ENCODE measurements at places on chromosomes 5 and 9. TPM values are rescaled to one million over a fixed set of nuclear protein-coding genes. Genes with fewer than 3 reads are reported as not detected.

- no peak overlapping the region for H3K4me3 ChIP-seq
- H3K36me3 ChIP-seq, result no peaks in the 10 kb centered on the region
- no peak for DNase-seq
- no peak overlapping the region for H3K27ac ChIP-seq
- no peaks in the 10 kb centered on the region for H3K27me3 ChIP-seq
Measured at GRCh38 chr9:76433406-76433805, 25.6 kb upstream of the GCNT1 start.

DNA sequence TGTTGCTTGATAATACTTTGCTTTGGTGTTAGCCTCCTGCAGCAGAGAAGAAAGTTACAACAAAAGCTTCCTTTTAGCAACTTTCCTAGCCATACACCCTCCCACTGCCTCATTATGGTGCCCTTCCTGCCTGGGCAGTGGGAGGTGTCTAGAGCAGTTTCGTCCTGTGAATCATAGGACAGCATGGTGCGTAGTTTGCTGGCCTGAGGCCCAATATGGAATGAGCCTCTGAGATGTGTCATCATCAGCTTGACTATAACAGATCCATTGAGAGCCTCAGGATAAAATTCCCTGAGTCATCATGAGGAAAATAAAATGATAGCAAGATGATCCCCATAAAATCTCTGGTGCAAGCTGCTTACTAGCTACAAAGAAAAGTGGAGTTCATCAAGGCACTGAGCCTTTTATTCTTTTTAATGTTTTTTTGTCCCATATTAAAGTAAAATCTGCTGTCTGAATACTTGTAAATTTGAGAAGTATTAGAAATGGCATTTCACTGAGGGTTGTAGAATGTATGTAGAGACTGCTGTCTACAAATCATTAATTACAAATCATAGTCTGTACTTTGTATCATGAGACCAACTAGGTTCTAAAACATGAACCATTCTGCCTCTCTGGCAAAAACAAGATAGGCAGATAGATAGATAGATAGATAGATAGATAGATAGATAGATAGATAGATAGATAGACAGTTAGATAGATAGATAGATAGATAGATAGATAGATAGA, 303.0 kb upstream of the PDE4D start:
- H3K27ac ChIP-seq, result peak overlapping the region; percentile 30
- H3K27me3 ChIP-seq, result no peaks in the 10 kb centered on the region

- peak overlapping the region; percentile 65 for H3K4me3 ChIP-seq
- peaks cover 3% of the 10 kb centered on the region for H3K4me1 ChIP-seq
- H3K27ac ChIP-seq, result no peak overlapping the region
- H3K36me3 ChIP-seq, result peaks cover 2% of the 10 kb centered on the region
- no peak for DNase-seq
Measured at GRCh38 chr9:131554843-131555351, 9.6 kb downstream of the PRRT1B start.

The HTR4 gene
- total RNA-seq, result not detected

- H3K36me3 ChIP-seq, result no peaks in the 10 kb centered on the region
- peaks cover 5% of the 10 kb centered on the region for H3K27me3 ChIP-seq
- H3K4me1 ChIP-seq, result no peaks in the 10 kb centered on the region
- H3K4me3 ChIP-seq, result no peak overlapping the region
- DNase-seq, result no peak
Measured at GRCh38 chr9:21210311-21210710, 3.4 kb upstream of the IFNA10 start.

GRCh38 chr5:130222573-130222972, 318.3 kb downstream of the CHSY3 start:
- DNase-seq, result no peak
- H3K27ac ChIP-seq, result no peak overlapping the region
- peaks cover 10% of the 10 kb centered on the region for H3K36me3 ChIP-seq
- H3K27me3 ChIP-seq, result no peaks in the 10 kb centered on the region
- H3K4me3 ChIP-seq, result no peak overlapping the region

DNA sequence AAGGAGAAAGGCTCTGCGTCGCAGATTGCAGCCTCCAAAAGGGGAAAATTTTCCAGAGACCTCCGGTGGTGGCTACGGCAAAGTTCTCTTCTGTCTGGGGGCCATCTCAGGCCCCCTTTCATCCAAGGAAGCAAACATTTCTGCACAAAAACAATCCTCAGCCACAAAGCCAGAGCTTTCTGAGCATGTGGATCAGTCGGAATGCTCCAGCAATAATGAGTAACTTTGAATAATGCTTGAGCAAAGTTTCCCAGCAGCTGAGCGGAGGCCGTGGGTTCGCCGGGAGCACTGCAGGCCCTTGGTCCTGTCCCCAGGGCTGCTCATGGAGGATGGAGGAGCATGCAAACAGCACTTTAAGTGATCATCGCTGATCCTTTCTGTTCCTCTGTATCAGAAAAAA, 60.2 kb upstream of the UNC5A start:
- no peak overlapping the region for H3K27ac ChIP-seq
- H3K36me3 ChIP-seq, result no peaks in the 10 kb centered on the region

- no peak overlapping the region for H3K4me3 ChIP-seq
- H3K27ac ChIP-seq, result no peak overlapping the region
- H3K27me3 ChIP-seq, result no peaks in the 10 kb centered on the region
- H3K4me1 ChIP-seq, result no peaks in the 10 kb centered on the region
Measured at GRCh38 chr9:4382722-4383317, 83.0 kb upstream of the GLIS3 start.

GRCh38 chr9:3824581-3824980, 298.8 kb upstream of the RFX3 start:
- H3K36me3 ChIP-seq, result no peaks in the 10 kb centered on the region
- DNase-seq, result no peak
- H3K4me1 ChIP-seq, result peaks cover 26% of the 10 kb centered on the region
- no peak overlapping the region for H3K27ac ChIP-seq
- H3K27me3 ChIP-seq, result no peaks in the 10 kb centered on the region

DNA sequence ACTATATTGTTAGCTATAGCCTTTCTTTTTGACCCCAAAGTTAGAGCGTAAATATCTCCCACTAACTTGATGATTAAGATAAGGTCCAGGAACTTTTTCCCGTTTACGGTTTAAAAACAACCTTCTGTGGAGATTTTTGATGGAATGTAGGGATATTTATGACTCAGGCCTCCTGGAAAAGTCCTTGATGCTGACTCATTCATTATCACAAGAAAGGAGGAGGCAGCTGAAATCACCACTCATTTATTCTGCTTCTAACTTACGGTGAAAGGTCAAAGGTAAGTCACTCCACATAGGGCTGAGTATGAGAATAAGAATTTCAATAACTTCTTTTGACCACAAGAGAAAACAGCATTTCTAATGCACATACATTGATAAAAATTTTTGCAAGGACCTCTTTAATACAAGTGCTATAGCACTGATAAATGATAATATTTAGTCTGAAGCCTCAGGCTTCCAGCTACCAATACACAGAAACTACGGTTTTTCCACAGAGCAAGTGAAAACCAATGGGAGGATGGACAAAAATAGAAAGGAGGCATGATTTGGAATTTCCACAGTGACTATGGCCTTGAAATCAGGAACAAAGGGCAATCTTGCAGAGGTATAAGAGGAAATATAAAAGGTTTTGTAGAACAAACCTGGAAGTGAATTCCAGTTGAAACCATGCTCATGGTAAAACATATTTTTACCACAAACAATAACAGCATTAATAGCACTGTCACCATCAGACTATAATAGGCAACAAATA, 146.5 kb downstream of the PPP2R2B start:
- no peak overlapping the region for H3K27ac ChIP-seq
- H3K4me1 ChIP-seq, result peaks cover 18% of the 10 kb centered on the region
- H3K4me3 ChIP-seq, result no peak overlapping the region
- H3K36me3 ChIP-seq, result peaks cover 39% of the 10 kb centered on the region

DNA sequence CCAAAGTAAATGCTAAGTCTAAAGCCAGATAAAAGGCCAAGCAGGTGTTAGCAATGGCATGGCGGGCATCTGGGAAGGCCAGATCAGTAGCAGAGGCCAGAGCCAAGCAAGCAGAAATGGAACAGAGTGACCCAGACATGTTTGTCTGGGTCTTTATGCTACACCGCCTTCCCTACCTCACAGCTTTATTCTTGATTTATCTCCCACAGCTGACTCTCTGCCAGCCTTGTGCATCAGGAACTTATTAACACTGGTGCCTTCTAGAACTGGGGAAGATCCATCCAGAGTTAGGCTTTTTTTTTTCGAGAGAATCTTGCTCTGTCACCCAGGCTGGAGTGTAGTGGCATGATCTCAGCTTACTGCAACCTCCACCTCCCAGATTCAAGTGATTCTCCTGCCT, 112.5 kb upstream of the SLC44A1 start:
- H3K4me3 ChIP-seq, result no peak overlapping the region
- DNase-seq, result no peak
- H3K4me1 ChIP-seq, result peaks cover 15% of the 10 kb centered on the region

DNA sequence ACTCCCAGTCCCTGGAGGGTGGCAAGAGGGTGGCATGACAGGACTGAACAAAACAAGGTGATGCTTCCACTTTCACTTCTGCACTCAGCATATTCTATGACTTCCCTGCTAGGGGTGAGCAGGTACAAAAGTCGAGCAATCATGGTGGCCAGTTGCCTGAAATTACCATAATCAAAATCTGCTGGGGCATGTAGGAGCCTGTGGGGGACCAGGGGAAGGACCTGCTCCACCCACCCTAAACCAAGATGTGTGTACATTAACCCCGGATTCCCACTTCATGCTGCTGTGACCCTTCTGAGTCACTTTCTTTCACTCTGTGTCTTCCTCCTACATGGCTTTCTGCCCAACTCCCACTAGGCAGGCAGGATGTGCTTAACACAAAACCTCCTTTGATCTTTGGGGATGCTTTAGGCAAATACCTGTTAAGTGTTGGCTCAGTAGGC, 73.3 kb upstream of the PHF24 start:
- H3K27me3 ChIP-seq, result peaks cover 25% of the 10 kb centered on the region
- no peak for DNase-seq
- no peaks in the 10 kb centered on the region for H3K4me1 ChIP-seq
- no peaks in the 10 kb centered on the region for H3K36me3 ChIP-seq
- H3K4me3 ChIP-seq, result no peak overlapping the region

The IGFBPL1 gene
- 36.7 TPM for total RNA-seq

DNA sequence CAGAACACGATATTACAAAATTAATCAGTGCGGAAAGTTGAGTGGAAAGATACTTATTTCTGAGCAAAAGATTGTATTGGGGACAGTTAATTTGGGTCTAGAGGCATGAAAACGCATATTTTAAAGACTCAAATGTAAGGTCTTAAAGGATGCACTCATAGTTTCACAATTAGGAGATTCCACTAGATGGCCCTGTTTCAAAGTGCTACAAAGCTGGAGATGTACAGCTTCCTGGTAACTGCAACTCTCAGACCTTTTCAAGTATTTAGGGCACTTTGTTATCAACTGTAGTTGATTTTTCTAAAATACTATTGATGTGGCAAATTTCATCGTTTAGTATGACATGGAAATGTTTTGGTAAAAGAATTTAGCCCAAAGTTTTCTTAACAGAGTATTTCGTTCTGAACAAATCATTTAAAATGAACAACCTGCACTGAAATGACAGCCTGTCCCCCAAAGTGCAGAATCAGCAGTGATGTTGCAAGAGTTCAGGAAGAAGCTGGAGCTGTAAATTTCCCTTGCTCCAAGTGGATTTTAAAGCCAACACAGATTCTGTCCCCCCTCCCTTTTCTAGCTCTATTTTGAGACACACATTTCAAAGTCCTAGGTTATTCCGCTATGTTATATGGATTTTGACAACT, 16.2 kb upstream of the NDUFB6 start:
- H3K27ac ChIP-seq, result no peak overlapping the region
- H3K36me3 ChIP-seq, result no peaks in the 10 kb centered on the region
- no peak overlapping the region for H3K4me3 ChIP-seq
- peaks cover 4% of the 10 kb centered on the region for H3K27me3 ChIP-seq
- H3K4me1 ChIP-seq, result no peaks in the 10 kb centered on the region

- DNase-seq, result no peak
- no peaks in the 10 kb centered on the region for H3K4me1 ChIP-seq
- H3K27ac ChIP-seq, result no peak overlapping the region
- peaks cover 17% of the 10 kb centered on the region for H3K36me3 ChIP-seq
- no peaks in the 10 kb centered on the region for H3K27me3 ChIP-seq
- H3K4me3 ChIP-seq, result no peak overlapping the region
Measured at GRCh38 chr9:113919871-113920270, 43.8 kb downstream of the ZNF618 start.

DNA sequence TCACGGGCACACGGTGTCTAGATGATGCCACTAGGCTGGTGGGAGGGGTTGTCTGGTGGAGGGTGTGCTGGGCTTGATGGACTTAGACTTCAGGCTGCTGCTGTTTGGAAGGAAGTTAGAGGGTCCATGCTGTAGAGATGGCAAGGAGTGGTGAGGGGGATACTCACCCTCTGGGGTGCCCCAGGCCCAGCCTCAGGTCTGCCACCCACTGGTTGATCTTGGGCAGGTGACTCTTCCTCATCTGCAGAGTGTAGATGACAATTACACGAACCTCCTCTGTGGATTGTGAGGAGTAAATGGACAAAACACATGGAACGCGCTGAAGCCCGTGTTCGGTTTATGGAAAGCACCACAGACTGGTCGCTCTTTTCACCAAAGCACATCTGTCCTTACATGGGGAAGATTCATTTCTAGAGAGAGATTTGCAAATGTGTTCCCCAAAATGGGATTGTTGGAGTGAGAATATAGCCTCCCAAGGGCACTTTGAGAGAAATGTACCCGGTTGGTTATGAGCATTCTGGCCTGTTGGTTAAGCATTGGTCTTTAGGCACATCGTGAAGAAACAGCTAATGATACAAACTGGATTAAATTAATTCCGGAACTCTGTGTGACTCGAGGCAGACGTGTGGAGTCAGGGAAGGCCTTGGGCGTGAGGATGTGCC, 58.2 kb downstream of the ZNF618 start:
- no peak overlapping the region for H3K27ac ChIP-seq
- peaks cover 7% of the 10 kb centered on the region for H3K4me1 ChIP-seq
- H3K36me3 ChIP-seq, result no peaks in the 10 kb centered on the region
- H3K4me3 ChIP-seq, result no peak overlapping the region
- no peaks in the 10 kb centered on the region for H3K27me3 ChIP-seq

The EDIL3 gene
- total RNA-seq, result 48.3 TPM

DNA sequence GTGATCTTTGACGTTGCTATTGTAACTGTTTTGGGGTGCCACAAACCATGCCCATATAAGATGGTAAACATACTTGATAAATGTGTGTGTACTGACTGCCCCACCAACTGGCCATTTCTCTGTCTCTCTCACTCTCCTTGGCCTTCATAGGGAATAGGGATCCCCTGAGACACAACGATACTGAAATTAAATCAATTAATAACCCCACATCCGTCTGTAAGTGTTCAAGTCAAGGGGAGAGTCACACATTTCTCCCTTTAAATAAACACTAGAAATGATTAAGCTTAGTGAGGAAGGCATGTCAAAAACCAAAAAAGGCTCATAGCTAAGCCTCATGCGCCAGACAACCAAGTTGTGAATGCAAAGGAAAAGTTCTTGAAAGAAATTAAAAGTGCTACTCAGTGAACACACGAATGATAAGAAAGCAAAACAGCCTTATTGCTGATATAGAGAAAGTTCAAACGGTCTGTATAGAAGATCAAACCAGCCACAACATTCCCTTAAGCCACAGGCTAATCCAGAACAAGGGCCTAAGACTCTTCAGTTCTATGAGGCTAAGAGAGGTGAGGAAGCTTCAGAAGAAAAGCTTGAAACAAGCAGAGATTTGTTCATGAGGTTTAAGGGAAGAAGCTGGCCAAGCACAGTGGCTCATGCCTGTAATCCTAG, 111.1 kb downstream of the UGCG start:
- H3K27me3 ChIP-seq, result no peaks in the 10 kb centered on the region
- no peak overlapping the region for H3K4me3 ChIP-seq
- DNase-seq, result no peak
- peaks cover 4% of the 10 kb centered on the region for H3K4me1 ChIP-seq
- no peak overlapping the region for H3K27ac ChIP-seq

Data from WTC11 (cell line).